ENCODE measurements at places on chromosomes 2 and 18.
A peak's percentile ranks its signal among the peaks of the same experiment; 100 is the strongest.

DNA sequence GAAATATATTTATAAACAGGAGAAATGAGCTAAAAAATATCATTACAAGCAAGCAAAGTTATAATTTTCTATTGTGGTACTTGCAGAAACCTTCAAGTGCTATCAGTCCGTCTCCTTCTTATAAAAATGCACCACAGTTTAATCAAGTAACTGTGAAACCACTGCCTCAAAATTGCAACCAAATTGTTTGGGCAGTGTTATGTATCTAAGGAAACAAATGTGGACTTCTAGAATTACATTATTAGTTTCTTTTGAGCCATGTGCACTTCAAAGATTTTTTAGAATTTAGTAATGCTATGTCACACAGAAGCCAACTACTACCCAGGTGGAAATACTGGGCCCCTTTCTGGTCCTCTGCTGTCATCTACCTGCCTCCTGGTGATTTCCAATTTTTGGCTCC is 495.6 kb downstream of the NYAP2 start:
- no peak for DNase-seq

DNA sequence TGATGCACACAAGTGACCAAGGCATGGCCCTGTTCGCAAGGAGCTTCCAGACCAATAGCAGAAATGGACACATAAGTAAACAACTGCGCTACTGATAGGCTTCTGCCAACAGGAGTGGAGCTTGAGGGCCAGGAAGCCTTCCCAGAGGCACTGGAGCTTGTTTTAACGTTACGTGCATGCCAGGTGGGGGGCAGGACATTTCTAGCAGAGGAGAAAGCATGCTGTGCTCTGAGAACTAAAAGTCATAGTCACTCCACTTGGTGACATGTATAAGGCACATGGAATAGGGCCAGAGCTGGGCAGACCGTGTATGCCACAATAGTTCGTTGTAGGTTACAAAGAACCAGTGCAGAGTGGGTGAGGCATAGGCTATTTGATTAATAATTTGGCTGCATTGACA is 184.2 kb downstream of the NEDD4L start:
- DNase-seq: no peak

DNA sequence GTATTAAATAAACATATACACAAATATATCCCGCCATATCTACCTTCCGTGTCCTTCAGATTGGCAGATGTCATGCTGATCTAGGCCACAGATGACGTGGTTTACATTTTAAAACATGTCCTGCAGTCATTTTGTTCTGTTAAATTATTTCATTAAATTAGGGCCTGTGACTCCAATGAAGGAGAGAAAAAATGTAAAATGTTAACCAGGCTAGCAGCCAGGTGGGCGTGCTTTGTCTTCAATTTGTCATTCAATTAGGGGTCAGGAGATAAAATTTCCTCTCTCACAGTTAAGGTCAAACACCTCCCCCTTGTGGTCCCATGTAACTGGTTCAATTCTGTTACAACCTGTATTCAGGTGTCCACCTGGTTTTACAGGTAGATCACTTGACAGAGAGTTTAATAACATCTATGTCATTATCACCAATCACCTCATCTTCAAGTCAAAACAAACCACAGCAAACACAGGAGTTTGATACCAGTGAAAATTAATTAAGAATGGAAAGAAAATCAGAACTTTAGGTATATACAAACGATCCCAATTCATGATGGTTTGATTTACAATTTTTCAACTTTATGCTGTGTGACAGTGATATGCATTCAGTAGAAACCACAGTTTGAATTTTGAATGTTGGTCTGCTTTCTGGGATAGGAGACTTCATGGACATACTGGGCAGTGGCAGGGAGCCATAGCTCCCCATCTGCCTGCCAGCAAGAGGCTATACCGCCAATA is 339.4 kb downstream of the CMPK2 start:
- peak; percentile 25 for DNase-seq

- peak; percentile 67 for DNase-seq
Measured at GRCh38 chr2:129877795-129878775, 101.4 kb upstream of the RAB6C start.

DNA sequence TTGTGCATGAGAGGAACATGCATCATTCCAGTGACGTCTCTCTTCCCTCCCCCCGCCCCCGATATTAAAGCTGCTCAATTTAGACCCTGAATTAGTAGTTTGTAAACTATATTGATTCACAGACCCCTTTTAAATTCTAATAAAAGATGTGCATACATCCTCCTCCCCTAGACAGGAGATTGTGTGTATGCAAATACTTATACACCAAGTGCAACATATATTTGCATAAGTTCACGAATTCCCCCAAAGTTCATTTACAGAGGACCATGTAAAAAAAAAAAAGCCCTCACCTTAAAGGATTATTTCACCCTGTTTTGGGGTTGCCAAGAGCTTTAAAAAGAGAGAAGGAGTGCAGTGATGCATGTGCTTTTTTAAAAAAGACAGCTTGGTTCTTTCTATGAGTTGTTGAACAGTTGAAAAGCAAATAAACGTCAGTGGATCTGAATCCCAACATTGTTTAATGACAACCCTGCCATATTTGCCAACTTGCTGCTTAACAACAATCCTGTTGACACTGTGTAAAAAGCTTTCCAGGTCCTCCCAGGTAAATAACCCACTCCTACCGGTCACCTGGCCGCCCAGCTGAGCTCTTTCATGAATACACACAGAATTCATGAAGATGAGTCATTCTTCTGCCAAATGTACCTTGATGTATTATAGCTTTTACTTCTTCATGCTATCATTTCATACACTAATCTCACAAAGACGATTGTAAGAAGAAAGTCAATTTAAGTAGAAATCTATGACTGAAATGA is 211.5 kb downstream of the IKZF2 start:
- DNase-seq: peak; percentile 84

GRCh38 chr18:55732227-55733106 is 144.5 kb upstream of the TCF4 start:
- DNase-seq: no peak

DNA sequence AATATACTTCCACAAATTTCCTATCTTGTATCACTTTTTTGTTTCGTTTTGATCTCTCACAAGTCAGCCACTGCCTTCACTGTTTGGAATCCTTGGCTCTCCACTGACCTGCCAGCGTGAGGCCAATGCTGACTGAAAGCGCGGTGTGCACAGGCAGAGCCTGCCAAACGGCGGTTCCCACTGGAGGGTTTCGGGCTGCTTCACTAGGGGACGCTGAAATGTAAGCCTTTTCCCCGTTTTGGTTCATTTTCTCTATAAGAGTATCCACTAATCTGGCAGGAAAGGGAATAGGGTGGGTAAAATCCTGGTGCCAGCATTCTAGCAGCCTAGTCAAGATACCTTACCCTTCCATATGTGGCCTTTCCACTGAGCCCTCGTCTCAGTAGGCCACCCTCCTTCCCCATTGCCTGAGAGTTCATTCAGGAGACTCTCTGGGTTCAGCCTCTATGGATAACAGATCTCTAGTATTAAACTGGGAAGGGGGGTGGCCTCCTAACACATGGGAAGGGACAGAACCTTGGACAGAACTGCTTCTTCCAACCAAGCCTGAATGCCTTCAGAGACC is 91.5 kb downstream of the DYM start:
- no peak for DNase-seq

DNA sequence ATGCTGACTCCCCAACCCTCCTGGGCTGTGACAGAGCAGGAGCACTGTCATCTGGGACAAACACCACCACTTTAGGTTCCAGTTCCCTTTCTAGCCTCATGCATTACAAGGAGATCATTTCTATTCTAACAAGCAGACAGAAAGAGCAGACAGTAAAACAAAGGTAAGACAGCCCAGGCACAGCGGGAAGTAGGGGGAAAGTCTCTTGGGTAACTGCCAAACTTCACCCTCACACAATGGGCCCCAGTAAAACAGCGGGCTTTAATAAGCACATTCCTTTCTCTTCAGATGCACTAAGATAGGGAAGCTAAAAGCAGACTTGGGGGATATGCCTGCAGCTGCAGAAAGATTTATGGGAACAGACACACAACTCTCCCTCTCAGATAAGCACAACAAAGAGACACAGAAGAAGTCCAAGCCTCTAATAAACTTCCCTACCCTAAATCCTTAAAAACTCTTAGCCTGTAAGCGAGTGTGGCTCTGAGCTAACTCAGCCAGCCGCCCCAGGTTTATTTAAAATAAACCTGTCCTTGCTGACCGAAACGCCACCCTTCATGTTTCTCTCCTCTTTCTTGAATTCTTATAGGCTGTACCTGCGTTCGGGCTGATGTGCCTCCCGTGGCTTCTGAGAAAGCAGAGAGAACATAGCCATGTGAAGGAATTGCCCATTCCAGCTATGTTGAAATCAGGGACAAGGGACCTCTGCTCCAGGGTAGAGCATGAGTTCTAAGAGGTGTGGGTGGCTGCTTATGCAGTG is 726.8 kb upstream of the DDX18 start:
- DNase-seq: no peak

DNA sequence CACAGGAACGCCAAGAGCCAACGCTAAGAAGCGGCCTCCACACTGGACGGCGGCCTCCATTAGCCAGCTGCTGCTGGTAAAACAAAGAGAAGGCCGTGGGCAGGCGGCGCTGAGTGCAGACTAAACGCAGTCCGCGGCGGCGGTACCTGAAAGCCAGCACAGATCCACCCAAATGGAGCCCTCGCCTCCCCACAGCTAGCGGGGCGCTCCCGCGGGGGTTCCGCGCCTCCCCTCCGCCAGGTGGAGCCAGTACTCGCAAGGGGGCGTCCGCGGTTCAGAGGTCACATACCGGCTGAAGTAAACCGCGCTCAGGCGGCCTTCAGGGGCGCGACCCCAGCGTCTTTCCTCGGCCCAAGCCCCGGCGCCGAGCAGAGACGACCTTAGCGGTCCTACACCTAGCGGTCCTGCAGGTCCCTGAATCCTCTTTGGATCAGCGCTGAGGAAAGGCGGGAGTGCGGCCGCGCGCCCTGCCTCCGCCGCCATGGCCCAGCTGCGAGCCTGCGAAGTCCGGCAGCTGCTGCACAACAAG is 293.1 kb upstream of the ERBB4 start:
- no peak for DNase-seq

DNA sequence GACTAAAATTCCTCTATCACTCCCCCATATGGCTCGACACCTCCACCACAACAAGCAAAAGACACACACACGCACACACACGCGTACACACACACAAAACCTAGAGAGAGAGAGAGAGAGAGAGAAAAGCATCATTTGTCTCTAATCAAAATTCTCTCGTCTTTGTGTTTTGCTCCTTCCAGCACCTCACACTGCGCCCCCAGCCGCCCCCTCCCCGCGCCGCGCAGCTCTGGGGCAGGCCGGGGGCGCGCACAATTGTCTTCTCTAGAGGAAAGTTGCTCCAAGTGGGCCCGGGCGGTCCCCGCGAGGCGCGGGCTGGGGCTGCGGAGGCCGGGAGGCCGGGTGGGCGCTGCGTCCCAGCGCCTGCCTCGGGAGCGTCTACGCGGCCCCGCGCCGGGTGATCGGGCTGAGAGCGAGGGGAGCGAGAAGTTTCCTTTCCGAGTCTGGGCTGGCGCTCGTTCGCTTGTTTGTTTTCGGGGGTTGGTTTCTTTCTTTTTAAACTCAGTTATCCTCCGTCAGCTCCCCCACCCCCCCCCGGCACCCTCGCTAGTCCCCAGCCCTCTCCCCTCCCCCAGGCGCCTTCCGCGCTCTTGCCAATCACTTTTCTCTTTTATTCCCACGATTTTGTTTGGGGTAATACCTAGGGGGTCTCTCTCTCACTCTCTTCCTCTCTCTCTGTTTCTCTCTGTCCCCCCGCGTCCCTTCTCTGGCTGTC is 4.1 kb downstream of the ZEB2 start:
- no peak for DNase-seq

DNA sequence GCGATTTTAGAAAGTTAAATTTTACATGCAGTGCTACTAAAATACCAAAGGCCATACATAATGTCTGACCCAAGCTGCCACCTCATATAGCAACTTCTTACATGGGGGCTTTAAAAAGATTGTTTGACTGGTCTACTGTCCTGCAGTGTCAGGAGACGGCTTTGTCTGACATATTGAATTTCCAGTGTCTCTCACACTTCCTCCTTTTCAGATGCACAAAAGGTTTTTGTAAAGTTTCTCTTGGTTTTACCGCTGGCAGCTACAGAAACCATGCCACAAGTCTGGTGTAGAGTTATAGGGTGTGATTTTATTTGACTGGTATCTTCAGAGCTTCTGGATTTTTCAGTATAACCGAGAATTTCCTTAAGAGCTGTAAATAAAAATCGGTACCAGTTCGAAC is 1.1 kb upstream of the ASAP2 start:
- DNase-seq: no peak

- no peak for DNase-seq
Measured at GRCh38 chr2:145652571-145653545, 1132.9 kb upstream of the ZEB2 start.

GRCh38 chr2:122583159-122583917 is 827.9 kb downstream of the TSN start:
- no peak for DNase-seq

DNA sequence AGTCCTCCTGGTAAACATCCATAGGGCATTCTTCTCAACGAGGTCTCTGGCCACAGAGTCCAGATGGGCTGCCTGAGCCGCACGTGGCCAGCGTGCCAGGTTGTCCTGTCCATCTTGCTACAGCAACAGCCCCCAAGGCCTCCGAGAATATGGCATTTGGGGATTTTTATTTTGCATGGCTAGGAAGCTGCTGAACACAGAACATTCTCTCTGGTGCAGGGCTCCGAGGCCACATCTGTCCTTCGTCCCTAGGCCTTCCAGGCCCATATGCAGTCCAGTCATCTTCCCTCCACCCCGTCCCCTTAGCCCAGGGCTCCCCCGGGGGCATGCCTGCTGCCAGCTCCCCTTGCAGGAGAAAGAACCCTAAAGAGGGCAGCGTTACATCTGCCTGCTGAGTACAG is 2.3 kb downstream of the HDAC4 start:
- DNase-seq: no peak

DNA sequence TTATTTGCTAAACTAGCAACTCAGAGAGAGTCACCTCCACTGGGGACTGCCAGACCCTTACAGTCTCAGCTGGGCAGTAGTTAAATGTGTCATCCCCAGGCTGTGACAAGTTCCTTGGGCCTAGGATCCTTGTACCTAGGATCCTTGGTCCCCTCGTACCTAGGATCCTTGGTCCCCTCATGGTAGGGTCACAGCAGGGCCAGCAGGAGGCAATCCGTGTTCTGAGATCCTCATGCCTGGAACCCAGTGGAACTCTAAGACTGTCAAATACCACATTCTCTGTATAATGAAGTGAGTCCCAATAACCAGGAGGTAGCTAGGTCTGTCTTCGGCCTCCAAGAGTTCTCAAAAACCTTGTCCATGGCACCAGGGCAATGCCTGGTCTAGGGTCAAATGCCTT is 60.8 kb downstream of the LYPD6B start:
- DNase-seq: no peak

DNA sequence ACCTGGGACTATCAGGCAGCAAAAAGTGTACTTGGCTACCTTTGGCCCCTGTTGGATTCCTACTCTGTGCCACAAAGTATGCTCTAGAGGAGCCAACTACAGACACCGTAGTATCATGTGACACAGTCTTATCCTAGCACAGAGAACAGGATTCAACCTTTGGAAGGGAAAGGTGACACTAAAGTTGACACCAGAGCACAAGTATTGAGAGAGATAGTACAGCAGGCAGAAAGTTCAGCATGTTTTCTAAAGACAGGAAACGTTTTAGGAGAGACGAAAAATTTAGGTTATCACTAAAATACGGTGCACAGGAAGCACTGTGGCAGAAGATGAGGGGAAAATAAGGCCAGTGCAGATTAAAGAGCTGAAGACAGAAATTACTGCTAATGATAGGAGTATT is 18.6 kb downstream of the SMAD2 start:
- no peak for DNase-seq

- DNase-seq: no peak
Measured at GRCh38 chr18:55475916-55476315, 112.1 kb downstream of the TCF4 start.
